ENCODE measurements at places on chromosomes 5 and 9.

DNA sequence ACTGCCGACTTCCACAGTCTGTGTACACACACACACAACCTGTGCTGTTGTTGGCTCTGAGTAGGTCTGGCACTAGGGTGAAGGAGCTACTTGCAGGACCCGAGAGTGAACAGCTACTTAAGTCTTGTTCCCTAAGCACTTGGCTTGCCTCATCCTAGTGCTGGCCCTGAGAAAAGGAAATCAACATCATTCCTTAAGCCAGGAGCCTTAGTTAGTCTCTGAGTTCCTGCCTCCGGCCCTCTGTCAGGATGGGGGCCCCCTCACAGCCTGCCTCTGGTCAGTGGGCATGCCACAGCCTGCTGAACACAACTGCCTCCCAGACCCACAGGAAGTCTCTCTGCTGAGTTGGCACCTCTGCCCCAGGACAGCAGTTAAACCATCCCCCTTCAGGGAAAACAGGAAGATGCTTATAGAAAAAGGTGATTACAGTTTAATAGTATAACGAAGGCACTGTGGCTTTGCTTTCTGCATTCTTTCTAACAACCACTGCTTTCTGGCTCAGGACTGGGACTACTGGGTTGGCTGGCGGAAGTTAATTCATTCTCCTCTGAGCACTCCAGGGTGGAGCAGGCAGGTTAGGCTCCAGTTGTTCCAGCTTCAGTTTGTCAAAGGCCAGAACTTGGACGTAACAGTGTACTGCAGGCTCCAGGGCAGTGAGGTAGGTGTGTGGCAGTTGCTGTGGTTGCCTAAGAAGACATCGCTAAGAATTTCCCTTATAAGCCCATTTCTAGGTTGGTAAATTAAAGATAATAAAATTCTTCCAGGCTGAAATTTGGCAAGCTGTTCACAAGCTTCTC lies 2.8 kb downstream of the MAMDC2 start:
- DNase-seq = no peak

GRCh38 chr9:35687972-35688557 lies 1.7 kb downstream of the TPM2 start:
- DNase-seq = no peak

DNA sequence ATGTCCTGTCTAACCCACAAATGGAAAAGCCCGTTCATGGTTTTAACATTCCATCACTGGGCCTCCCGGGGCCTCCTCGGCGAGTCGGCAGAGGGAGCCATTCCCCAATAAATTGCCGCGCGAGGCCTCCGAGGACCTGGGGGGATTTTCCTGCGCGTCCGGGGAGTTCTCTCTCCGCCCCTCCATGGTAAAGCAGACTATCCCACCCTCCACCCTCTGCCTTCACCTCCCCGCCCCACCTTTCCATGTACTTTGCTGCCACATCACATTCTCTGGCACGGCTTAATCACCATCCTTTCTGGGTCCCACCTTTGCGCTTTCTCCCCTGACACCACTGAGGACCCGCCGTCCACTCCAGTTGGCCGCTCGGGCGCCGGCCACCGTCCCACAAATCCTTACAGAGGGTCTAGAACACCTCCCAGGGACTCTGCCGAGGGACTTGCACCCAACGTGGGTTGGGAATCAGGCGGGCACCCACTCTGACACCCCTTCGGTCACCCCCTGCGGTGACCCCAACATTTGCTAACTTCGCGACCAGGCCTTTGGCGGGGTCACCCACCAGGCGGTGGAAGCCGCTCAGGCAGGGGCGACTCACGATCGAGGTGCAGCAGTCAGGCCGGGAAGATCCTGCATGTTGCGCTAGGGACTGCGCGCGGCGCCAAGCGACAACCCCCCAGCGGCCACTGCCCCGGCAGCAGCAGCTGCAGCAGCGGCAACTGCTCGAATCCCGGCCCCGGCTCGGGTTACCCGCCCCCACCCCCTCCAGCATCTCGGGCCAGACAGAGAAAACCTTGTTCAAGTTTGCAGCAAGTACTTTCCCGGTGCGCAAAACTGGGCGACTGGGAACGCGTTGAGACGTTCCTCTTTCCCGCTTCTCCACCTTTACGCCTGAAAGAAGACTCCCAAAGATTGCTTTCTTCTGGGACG lies at the start of gene MEGF10:
MEGF10 (plus strand) TSS at position 778 of the 927 bp plus-strand sequence. CDS start 40,513 bp downstream, outside the sequence.
- no peak for DNase-seq

DNA sequence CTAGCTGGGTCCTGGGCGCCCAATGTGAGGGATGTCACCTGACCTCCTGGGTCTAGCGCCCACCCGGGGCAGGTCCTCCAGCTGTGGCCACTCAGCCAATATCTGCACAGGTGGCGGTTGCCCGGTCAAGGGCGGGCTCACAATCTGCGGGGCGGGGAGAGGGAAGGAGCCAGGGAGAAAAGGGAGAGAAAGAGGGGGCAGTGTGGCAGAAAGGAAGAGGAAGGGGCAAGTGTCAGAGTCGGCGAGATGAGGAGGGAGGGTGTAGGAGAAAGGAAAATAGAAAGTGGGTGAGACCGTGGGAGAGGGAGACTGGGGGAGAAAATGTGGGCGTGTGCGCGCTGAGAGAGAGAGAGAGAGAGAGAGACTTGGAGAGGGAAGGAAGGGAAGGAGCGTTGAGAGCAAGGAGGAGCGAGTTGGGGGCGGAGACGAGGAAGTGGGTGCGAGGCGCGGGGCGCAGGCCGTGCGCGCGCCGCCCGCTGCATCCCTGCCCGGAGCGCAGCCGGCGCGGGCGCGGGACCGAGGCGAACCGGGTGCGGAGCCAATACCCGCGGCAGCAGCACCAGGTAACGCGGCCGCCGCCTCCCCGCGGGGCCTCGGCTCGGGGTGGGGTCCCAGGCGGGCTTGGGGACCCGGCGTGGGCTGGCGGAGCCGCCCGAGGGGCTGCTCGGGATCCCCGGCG lies at the start of gene HRH2:
HRH2 (plus strand) TSS at position 479 of the 679 bp plus-strand sequence. CDS start 25,163 bp downstream, outside the sequence.
- no peak for DNase-seq

DNA sequence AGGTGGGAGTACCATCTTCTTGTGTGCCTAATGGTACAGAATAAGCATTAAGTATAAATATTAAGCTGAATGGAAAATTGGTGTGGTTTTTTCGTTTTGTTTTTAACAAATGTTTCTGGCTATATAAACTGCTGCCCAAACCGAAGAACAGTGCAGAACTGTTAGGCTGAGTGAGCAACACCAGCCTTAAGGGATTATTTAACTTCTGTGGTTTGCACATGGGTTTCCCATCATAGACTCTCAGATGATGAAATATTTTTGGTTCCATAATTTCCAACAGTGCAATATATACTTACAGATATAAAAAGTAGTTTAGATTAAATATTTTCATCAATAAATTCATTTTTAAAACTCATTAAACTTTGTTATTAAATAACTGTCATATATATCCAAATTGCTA lies 16.4 kb downstream of the C5orf63 start:
- DNase-seq = no peak

- no peak for DNase-seq
Observed at GRCh38 chr9:135254176-135255032, 166.9 kb downstream of the OLFM1 start.

DNA sequence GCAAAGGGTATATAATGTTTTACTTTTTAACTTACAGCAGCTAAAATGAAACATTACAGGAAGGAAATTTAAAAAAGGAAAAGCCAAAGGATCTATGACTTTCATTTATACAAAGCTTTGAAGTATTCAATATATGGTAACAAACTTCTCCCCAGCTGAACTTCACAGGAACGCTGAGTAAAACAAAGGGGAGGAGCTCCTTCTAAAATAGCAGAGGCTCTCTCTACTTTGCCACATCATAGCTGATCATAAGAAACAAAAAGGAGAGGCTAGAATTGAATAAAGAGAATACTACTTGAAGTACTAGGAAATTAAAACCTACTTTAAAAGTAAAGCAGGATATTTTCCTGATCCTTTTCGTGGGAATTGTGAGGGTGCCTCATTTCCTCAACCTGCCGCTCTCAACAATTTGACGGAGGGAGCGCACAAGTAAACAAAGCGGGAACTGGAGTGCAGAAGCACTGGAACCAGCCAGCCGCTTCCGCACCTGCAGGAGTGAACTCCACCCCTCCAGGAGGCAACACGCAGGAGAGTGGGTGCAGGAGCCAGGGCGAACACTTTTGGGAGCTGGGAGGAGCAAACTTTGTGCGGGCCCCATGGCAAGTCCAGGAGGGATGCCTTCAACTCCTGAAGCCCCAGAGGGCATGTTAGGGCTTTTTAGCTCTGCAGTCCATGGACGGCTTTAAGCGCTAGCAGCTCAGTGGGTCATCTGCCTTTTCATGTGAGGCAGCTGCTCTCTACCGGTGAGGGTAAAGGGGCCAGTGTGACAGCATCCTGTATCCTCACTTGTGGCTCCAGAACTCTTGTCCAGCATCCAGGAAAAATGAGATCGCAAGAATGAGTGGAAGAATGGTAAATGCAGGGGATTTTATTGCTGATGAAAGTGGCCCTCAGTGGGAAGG lies 757.4 kb downstream of the PTPRD start:
- DNase-seq = no peak

DNA sequence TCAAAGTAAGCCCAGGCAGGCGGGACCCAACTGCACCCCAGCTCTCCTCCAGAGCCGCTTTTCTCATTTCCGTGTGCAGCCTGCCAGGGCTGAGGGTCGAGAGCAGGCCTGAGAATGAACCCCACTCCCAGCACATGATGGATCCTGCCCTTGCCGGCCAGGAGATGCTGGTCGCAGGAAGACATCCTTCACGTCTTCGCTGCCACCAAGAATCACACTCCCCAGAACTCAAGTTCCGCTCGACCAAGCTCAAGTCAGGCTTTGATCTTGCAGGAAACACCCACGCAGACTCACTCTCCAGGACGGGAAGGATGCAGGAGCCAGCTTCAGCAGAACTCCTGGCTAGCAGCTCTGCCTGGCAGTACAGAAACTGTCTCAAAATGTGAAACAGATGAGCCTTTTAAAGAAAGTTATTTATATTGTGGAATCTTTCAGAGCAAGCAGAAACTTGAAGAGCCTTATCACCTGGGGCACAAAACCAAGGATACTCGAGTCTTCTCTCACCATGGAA lies 102.4 kb downstream of the ROR2 start:
- no peak for DNase-seq

DNA sequence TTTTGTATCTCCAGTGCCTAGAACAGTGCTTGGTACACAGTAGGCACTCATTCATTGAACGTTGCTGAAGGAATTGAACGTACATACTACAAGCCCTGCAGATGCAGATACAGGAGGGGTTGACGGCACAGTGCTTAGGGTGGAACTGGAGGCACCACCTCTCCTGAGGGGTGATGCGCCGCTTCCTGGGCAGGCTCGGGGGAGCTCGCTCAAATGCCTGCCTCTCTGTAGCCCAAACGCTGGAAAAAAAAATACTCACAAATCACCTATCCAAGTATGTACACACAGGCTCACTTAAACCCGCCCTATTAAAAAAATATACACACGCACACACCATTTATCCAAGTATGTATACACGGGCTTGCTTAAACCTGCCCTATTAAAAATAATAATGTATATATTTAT lies 536 bp upstream of the COMMD10 start:
- DNase-seq = no peak

GRCh38 chr5:168858371-168858770 lies 279.2 kb upstream of the PANK3 start:
- no peak for DNase-seq

- DNase-seq = no peak
Observed at GRCh38 chr5:18745042-18745987, 1111.1 kb downstream of the TAF11L14 start.

- no peak for DNase-seq
Observed at GRCh38 chr9:128733256-128733655, 9.3 kb upstream of the ZDHHC12 start.

DNA sequence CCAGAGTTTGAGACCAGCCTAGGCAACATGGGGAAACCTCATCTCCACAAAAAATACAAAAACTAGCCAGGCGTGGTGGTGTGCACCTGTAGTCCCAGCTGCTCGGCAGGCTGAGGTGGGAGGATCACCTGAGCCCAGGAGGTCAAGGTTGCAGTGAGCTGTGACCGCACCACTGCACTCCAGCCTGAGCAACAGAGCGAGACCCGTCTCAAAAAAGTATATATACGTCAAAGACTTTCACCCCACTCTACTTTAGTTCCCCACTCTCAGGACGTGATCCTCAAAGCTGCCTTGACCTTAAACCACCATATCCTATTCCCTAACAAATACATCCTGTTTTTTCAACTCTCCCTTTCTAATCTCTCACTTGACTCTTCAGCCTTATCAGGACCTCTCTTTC lies 41.0 kb downstream of the PCDHGC5 start:
- DNase-seq = no peak

DNA sequence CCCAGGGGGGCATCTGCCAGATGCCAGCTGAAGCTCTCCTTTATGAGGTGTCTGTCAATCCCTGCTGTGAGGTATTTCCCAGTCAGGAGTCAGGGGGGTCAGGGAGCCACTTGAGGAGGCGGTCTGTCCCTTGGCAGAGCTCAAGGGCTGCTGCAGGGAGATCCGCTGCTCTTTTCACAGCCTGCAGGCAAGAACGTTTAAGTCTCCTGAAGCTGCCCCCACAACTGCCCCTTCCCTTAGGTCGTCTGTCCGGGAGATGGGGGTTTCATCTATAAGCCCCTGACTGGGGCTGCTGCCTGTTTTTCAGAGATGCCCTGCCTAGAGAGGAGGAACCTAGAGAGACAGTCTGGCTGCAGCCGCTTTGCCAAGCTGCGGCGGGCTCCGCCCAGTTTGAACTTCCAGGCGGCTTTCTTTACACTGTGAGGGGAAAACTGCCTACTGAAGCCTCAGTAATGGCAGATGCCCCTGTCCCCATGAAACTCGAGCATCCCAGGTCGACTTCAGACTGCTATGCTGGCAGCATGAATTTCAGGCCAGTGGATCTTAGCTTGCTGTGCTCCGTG lies 148.3 kb downstream of the RPS23 start:
- DNase-seq = no peak

- DNase-seq = no peak
Observed at GRCh38 chr5:154162539-154163151, 27.9 kb upstream of the GALNT10 start.

GRCh38 chr5:81268521-81269196 lies 32.7 kb upstream of the ZCCHC9 start:
- no peak for DNase-seq

DNA sequence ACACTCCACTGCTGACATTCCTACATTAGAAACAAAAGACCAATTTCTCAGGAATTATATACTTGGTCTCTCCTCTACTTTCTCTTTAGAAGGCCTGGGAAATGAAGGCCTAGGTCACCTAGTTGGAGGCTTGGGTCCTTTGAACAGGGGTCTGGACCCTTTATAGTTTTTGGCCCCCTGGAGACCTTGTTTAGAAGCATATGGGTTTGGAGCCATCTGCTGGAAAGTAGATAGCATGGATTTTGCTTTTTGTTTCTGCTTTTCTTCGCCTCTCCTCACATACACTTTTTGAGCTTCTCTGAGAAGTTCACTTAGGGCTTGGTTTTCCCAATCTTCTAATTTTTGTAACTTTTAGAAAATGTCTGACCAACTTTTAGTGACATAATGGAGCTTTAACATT lies 67.1 kb upstream of the CDK20 start:
- DNase-seq = no peak

All from esophagus squamous epithelium (tissue), 5 donors.